PC-3 (cell line): ENCODE measurements at places on chromosomes 3 and 15. TPM values are rescaled to one million over a fixed set of nuclear protein-coding genes. Genes with fewer than 3 reads are reported as not detected.

GRCh38 chr15:96359616-96360521 lies 29.4 kb downstream of the NR2F2 start:
- no peak for DNase-seq
- H3K36me3 ChIP-seq: no peaks in the 10 kb centered on the region
- H3K4me3 ChIP-seq: no peak overlapping the region
- no peaks in the 10 kb centered on the region for H3K27me3 ChIP-seq
- H3K27ac ChIP-seq: no peak overlapping the region

DNA sequence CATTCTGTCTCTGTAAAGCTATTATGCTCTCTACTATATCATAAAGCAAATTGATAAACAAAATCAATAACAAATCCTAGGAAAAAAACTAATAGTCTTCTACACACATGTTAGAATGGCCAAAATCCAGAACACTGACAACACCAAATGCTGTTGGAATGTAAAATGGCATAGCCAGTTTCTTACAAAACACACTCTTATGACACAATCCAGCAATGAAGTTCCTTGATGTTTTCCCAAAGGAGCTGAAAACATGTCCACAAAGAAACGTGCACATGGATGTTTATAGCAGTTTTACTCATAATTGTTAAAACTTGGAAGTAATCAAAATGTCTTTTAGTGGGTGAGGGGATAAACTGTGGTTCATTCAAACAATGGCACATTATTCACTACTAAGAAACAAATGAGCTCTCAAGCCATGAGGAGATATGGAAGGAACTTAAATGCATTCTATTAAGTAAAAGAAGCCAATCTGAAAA lies 32.7 kb downstream of the CADM2 start:
- DNase-seq: no peak
- no peaks in the 10 kb centered on the region for H3K4me1 ChIP-seq
- H3K27ac ChIP-seq: no peak overlapping the region
- H3K27me3 ChIP-seq: no peaks in the 10 kb centered on the region

- no peaks in the 10 kb centered on the region for H3K27me3 ChIP-seq
- no peak overlapping the region for H3K4me3 ChIP-seq
- H3K36me3 ChIP-seq: 0 out of 2 replicates have a peak, but pooled peaks cover 5% of the 10 kb centered on the region
- H3K4me1 ChIP-seq: peaks cover 3% of the 10 kb centered on the region; the same call in 1 of the 2 replicates
Observed at GRCh38 chr3:50189274-50189673, 2.1 kb upstream of the GNAT1 start.

DNA sequence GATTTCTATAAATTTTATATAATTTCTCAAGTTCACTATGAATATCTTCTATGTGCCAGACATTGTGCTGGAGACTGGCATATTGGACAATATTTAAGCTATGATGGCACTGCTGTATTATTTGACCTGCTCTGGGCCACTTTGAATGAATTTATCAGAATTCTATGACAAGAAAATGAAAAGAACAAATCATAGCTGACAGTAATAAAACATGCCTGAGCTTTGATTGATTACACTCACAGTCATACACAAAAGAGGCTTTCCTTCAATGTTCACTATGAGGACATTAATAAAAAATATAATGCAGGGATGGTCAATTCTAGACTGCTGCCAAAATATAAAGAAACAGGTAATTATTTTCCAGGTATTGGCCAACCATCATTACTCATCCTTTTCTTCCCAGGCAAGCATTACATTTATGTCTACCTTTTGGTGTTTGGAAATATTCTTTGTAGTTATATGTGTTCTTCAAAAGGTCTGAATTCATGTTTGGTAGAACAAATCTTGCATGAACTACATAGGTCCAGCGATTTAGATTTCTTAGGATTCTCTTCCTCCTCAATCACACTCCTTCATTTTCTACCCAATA lies 81.0 kb upstream of the ALCAM start:
- DNase-seq: no peak
- H3K4me1 ChIP-seq: 0 out of 2 replicates have a peak, but pooled peaks cover 6% of the 10 kb centered on the region
- no peaks in the 10 kb centered on the region for H3K27me3 ChIP-seq
- no peak overlapping the region for H3K4me3 ChIP-seq
- no peak overlapping the region for H3K27ac ChIP-seq

DNA sequence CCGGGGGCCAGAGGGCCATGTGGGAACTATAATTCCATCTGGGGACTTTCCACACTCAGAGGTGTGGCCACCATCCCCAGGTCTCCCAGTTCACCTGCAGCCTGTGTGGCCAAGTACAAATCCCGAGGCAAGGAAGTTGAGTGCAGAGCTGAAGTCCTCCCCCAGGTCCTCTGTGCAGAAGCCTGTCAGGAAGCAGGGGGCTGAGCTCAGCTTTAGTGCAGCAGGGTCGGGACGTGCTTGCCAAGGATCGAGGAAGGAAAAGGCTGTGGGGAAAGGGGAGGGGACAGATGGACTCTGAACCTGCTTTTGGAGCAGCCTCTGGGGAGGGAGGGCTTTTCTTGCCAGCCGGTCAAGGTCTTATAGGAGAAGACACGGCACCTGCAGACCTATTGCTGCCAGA lies 67.7 kb downstream of the CHRNA7 start:
- H3K27ac ChIP-seq: no peak overlapping the region
- H3K4me1 ChIP-seq: no peaks in the 10 kb centered on the region
- no peaks in the 10 kb centered on the region for H3K36me3 ChIP-seq

Gene ADCY5
- total RNA-seq: not detected in 2 replicates

Gene RASGRF1
- not detected in 2 replicates for total RNA-seq
